Urothelium cell line (cell line): ENCODE measurements at places on chromosomes 16 and 17.

- no peak for DNase-seq
These were observed 2.3 kb downstream of the TOP2A start for GRCh38 chr17:40415390-40415789.

DNA sequence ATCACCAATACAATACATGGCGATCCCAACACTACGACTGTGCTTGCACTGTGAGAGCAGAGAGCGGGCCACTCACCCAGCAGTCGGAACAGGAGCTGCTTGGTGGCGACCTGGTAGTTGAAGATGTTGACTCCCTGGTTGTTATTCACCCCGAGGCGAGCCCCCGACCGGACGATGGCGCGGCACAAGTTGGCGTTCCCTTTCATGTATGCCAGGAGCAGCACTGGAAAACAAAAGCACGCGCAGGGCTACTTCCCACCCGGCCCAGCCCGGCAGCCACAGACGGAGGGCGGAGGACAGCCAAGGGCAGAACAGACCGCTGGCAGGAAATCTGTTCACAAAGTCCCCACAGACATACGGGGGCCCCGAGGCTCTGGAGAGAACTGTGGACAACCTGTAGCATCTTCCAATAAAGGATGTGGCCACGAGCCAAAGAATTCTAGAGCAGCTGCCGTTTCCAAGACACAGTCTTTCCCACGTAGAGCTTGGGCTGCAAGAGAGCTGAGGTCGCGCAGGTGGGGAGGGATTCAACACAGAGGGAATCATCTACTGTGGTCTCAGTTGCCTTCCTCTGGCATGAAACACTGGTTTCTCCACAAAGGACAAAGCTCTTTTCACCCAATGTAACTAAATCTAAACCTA, 27.8 kb downstream of the CYB5D2 start:
- no peak for DNase-seq

DNA sequence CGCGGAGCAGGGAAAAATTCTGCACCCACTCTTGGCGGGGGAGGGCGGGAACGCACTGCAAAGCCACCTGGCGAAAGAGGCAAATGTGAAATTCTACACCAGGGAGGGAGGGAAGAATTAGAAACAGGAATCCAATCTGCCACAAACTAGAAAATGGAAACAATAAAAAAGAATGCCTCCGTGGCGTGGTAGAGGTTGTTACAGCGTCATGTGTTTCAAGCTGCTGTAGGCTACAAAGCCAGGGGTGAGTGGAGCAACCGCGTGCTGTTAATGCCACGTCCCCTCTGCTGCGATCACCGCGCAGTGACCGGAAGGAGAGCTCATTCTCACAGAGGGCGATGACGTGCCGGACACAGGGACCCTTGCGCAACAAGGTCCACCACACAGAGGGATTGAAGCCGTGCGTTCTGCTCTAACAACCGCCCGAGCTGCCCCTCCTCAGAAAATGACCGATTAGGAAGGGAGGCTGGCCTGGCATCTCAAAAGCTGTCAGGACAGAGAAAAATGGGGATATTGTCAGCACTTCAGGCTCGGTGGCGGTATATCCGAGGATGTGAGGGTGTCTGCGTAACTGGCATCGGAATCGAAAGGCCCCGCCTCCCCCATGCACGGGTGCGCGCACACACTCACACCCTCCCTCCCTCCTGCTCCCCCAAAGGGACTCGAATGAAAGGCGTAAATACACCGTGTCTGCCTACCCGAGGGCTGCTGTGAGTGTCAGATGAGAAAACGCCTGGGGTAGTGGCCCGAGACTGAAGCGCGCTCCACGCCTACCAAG, 70.8 kb upstream of the TNRC6C start:
- peak; percentile 64 for DNase-seq

- DNase-seq: no peak
These were observed 10.7 kb downstream of the SRRM2 start for GRCh38 chr16:2763173-2763572.

- DNase-seq: no peak
These were observed 760 bp downstream of the SLFN12L start for GRCh38 chr17:35536664-35537171.

DNA sequence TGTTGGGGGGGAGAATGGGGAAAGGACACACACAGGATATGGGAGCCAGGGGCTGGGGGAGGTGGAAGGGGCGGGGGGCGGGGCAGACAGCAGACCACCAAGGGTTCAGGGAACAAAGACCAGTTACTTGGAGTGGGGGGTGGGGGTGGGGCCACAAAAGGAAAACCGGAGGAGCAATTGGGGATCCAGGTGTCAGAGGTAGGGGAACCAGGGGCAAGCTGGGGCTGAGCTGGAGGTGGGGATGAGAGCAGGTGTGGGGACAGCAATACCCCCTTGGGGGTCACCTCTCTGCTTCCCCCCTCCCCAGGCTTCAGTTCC, 1.4 kb upstream of the ORAI3 start:
- DNase-seq: no peak

DNA sequence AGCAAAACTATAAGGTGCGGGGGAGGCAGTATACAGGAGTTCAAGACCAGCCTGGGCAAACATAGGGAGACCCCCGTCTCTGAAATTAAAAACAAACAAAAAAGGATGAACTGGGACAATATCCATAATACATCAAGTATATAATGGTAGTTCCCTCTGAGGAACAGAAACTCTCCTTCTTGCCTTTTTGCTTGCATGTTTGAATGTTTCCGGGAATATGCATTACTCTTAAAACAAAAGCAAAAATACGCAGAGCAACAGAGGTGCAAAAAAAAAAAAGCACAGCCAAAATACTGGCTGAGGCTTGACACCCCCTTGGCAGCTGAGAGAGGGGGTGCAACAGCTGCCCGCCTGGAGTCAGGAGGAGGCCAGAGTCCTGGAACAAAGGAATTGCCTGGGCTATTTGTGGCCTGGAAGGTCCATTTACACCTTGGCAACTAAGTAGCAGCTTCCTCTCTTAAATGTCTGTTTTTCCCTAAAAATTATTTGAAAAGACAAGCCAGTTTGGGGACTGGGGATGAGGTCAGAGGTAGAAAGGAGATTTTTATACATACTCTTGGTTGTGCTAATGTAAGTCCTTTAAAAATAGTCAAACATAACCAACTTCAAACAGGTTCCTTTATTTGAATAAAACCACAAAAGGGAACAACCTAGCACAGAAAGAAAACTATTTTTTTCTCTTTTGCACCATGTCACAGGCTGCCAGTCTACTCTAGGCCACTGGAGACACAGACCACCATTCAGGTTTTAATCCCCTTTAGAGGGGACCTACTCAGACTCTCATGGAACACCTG, 19.5 kb downstream of the USP7 start:
- no peak for DNase-seq

DNA sequence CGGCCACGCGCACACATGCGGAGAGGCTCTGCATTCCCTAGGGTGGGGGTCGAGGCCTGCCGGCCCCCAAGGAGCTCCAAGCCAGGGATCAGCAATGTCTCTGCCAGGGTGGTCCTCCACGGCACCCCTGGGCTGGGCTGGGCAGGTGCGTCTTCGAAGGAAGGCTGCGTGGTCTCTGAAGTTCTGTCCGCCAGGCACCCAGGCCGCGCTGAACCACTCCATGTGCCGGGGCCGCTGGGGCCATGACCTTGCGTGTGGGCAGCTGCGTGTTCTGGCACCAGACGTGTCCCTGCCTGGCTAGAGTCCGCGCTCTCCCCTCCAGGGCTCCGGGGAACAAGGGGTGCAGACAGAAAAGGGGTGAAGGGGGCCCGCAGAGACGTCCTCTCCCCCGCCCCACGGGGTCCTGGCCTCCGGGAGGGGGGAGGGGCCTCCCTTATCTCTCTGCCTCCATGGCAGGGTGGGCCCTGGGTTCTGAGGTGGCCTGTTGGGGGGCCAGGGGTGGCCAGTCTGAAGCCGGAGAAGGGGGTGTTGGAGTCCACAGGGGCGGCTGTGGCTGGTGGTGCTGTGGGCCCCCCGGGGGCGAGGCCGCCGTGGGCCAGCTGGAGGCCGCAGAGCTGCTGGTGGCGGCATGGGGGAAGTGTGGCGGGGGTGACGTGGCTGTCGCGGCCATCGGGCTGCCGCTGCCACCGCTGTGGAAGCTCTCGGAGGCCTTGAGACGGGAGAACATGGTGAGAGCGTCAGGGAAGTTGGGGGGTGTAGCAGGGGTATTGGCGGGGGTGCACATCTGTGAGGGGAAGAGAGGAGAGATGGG, 5.3 kb downstream of the UBALD1 start:
- DNase-seq: no peak

DNA sequence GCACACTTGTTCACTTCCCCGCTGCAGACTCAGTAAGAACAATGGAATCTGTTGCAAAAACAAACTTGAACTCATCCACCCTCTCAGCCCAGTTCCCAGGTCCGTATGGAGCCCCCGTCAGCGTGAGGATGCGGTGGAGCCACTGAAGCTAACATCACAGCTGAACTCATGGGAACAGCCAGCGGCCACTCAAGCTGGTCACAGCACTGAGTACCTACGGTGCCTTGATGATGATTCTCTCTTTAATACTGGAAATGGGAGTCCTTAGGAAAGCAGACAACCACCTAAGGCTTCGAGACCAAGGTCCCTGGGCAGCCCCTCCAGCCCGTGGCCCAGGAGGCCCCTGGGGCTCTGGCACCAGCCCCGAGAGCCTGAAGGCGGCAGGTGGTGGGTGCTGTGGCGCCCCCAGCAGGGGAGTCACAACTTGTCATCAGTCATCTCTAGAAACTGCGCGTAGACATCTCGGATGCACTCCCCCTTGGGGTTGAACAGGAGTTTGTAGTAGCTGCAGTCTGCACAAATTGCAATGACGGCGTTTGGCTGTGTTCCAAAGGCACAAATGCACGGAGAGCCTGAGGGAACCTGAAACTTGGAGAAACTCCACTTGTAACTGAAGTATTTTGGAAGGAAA, 31.0 kb upstream of the RHOT1 start:
- DNase-seq: peak; percentile 31

GRCh38 chr17:66441101-66441661, 138.8 kb downstream of the PRKCA start:
- DNase-seq: no peak

- DNase-seq: no peak
These were observed 89.1 kb downstream of the SEC14L1 start for GRCh38 chr17:77229786-77230435.

DNA sequence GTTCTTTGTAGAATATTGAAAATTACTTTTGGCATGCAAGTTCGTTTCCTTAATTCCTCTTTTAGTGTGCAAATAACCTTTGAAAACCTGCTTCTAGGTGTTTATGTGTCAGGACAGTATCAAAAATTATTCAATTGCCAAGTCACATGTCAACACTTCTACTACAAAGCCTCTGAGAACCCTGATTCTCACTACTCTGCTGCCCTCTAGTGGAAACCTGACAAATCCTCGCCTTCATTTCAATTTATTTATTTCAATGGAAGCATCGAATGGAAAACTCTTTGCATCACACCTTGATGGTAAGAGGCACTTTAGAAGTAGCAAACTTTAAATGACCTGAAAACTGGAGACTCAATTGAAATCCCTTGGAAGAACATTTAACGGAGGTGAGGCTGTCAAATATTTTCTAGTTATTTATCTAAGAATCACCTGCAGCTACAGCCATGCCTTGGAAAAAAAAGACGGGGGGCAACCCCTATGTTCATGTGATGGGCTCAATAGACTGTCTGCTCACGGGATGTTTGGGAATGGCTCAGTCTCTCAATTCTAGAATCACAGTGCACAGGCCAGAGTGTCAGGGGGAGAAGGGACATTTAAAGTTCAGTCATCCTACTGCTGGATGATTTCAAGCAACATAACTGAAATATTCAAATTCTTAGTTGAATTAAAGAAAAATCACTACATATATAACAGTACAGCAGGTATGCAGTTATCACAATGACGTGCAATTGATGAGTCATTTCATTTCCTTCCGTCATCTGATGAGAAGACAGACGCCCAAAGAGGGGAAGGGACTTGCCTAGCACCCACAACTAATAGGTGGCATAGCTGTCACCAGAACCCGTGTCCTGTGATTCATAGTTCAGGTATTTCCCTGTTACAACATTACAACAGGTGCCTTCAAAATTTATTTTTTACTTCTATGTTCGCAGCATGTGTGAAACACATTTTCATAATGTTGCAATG, 563.9 kb downstream of the TOX3 start:
- DNase-seq: peak; percentile 46

DNA sequence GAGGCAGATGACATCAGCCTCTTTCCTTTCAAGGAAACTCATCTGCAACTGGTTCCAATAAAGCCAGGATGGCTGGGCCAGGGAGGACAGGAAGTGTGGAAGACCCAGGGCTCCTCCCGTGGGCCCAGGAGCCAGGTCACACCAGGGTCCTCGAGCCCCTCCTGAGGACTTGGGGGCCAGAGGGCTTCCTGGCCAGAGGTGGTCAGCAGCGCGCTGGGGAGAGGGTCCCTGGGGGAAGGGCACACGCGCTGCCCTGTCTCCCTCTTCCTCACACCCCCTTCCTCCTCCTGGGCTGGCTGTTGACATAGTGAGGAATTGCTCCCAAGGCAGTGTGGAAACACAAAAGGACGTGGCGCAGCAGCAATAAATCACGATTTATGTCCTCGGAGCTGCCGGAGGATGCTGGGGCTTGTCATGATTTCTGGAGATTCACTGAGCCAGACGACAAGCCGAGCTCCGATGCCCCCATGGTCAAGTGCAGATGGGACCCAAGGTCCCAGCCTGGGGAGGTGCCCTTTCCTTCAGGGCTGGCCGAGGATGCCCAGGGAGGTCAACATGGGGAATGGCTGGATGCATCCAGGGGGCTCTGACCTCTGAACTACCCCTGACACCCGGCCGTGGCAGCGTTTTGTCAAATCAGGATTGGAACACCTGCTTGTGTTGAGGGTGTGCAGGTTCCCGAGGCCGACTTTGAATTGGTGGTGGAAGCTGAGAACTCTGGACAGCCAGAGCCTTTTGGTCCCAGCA, 152.6 kb downstream of the IRF8 start:
- DNase-seq: no peak

DNA sequence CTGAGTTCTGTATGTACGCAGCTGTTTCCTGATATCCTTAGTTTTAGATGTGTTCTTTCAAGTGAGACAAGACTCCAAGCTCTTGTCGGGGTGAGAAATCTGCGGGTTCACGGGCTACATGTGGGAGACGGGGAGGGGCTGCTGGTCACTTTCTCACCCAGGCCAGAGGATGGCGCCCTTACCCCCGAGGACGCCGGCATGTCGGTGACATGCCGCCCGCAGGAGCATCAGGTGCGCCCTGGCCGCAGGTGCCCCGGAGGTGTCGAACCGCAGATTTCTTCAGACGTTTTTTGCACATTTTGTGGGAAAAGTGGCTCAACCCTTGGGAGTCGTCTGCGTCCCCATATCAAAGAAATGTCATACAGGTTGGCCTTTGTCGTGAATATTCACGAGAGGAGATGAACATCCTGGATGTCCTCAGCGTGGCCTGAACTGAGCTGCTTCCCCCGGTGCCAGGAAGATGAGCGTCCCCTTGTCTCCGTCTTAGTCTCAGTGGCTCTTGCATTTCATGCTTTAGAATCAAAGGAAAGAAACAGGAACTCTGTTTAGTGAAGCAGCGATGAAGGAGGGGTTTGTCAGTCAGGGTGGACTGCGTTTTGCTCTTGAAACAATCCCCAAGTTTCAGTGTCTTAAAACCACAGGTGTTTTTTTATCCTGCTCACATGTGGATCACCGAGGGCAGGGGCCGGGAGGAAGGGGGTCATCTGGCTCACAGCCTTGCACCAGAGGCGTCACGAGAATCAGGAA, 75.4 kb upstream of the ZNF750 start:
- DNase-seq: no peak

DNA sequence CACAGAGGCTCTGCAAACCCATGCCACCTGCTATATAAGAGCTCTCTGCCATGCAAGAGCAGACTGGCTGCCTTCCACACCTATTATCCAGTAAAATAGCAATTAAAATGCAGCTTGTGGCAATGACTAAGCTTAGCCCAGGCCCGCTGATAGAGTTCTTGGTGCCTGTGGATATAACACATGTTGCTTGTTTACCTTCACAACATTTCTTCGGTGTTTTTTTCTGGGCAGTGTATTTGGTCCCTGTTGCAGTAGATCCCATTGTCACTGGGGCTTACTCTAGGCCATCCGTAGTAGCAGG, 63.5 kb downstream of the SPECC1 start:
- no peak for DNase-seq
